ENCODE measurements at places on chromosomes 2 and 18.
A peak's percentile ranks its signal among the peaks of the same experiment; 100 is the strongest.

GRCh38 chr2:8578335-8579244 is 103.3 kb upstream of the ID2 start:
- no peak for DNase-seq

- DNase-seq, result no peak
Measured at GRCh38 chr2:128501700-128502099, 183.0 kb upstream of the HS6ST1 start.

DNA sequence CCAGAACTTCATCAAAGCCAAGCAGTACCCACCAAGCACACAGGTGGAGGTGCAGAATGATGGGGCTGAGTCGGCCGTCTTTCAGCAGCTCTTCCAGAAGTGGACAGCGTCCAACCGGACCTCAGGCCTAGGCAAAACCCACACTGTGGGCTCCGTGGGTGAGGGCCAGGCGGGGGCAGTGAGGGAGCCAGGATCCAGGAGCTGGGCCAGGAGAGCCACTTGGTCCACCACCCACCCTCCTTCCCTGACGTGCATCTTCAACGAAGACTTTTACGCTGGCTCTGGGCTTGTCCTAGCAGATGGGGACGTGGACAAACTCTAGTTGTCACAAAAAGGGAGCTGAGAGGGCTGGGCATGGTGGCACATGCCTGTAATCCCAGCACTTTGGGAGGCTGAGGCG is 11.8 kb downstream of the VIL1 start:
- DNase-seq, result no peak

- peak; percentile 48 for DNase-seq
Measured at GRCh38 chr2:68839260-68839833, 31.9 kb downstream of the BMP10 start.

GRCh38 chr18:31162419-31162793 is 250 bp downstream of the DSC1 start:
- DNase-seq, result peak; percentile 6

GRCh38 chr2:234670806-234671205 is 173.9 kb upstream of the ARL4C start:
- DNase-seq, result peak; percentile 44

GRCh38 chr2:232120911-232121310 is 159.4 kb downstream of the DIS3L2 start:
- no peak for DNase-seq

GRCh38 chr2:15805772-15806171 is 134.6 kb upstream of the MYCN start:
- no peak for DNase-seq

GRCh38 chr2:50535971-50536759 is 495.8 kb downstream of the NRXN1 start:
- DNase-seq, result peak; percentile 29

GRCh38 chr18:40546875-40547274 is 1408.2 kb upstream of the PIK3C3 start:
- no peak for DNase-seq

DNA sequence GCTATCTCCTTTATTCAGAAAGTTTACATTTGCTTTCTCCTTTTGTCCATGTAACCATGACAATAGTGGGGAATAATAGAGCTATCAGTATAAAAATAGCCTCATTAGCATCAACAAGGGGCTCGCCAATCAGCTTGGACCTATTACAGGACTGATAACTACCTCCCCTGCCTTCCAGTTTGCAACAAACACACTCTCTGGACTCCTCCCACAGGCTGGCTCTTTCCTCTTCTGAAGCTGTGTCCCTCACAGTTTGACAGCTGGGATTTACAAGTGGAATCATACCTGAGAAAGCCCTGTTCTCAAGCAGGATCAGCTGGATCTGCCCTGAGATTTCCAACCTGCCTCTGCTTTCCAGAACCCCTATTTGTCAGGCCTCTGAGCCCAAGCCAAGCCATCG is 162.5 kb downstream of the GRB14 start:
- peak; percentile 43 for DNase-seq

DNA sequence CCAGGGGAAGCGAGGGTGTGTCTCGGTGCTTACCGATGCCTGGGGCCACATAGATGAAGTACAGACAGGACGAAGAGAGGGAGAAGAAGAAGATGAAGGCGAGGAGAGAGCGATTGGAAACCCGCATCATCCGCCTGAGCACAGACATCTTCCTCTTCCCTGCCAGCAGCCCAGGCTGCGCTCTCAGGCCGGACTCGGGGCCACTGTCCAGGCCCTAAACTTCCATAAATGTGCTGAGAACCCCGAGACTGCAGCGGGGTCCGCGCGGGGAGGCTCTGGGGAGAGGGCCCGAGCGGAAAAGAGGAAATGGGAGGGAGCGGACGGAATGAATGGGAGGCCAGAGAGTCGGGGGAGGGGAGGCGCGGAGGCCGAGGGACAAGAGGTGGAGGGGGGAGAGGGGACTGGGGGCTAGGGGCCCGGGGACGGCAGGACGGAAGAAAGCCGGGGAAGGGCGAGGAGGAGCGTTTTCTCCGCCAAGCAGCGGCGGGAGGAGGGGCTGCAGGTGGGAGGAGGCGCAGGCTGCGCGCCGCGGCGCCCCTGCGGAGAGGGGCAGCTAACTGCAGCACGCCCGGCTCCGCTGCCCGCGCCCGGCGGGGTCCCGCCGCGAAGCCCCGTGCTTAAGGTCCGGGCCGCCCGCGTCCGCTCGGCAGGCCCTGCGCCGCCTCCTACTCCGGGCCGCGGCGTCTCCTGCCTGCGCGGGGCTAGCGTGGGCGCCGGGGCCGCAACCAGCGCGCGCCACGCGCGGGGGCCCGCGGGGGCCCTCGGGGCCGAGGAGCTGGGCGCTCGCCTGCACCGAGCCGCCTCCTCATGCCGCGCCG is at the start of gene B4GALT6:
B4GALT6 (minus strand) TSS at position 303 of the 818 bp plus-strand sequence; CDS start at position 148, 155 bp downstream.
- peak; percentile 85 for DNase-seq

DNA sequence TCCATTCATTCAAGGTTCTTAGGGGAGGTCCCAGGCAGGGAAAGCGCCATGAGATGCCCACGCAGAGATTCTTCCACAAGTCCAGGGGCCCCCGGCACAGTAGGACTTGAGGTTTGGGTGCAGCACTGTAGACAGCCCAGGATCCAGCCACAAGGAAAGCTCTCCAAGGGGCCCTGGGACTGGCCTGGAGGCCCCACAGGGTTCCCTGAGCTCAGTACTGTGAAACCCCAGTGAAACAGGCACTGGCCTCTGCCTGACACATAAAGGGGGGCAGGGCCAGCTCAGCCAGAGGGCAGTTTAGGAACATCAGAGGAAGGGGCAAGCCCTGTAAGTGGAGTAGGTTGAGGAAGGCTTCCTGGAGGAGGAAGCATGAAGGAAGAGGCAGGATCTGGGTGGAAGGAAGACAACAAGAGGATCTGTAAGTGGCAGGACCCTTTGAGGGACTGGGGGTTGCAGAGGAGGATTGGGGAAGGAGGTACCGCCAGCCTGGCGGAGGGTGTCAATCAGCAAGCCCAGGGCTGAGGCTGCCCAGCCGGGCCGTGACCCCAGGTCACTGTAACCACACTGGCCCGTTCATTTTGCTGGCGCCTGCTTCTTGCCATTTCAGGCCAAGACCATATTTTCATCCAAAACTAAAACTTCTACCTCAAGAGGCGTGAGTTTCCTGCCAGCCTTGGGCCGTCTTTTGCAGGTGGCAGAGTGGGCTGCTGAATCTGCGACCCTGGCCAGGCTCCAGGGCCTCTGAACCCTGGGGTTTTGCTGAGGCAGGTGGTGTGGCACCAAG is 175.2 kb downstream of the SMAD7 start:
- no peak for DNase-seq

GRCh38 chr2:229130522-229130921 is 140.6 kb downstream of the PID1 start:
- DNase-seq, result peak; percentile 19

- no peak for DNase-seq
Measured at GRCh38 chr2:119523383-119523951, 816 bp downstream of the SCTR start.

DNA sequence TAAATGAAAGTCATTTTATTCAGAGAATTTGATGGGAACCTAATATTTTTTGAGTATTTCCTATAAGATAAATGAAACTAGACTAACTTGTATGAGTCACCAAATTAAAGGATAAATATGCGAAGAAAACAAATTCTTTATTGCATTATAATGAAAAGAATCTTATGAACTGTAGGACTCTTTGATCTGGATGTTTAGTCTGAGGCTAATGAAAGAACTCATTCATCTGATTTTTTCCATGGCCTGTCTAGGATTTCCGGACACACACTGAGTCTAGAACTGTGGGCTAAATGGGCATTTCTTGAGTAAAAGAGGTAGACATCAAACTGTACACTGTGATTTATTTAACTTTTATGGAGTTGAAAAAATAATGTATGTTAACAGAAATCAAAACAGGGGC is 43.0 kb downstream of the ZNF519 start:
- no peak for DNase-seq

DNA sequence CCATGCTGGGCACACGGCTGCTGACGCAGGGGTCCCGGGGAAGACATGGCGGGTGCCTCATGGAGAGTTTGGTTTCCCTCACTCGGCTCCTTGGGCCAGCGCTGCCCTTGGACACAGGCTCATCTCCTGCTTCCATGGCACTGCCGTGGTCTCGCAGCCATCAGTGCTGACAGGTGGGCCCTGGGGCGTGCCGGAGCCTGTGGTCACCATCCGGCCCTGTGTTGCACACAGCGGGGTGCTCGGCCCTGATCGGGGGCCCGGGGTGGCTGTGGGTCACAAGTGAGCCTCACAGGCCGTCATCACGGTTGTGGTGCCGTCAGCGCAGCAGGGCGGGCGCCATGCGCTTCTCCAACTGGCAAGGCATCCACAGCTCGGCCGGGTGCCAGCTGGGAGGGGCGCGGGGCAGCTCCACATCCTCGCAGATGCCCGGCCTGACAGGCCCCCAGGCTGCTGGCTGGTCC is 582 bp downstream of the RTP5 start:
- DNase-seq, result no peak

GRCh38 chr18:58341916-58342315 is 287.0 kb downstream of the ALPK2 start:
- DNase-seq, result no peak

- DNase-seq, result peak; percentile 94
Measured at GRCh38 chr2:240232961-240233884, 92.8 kb upstream of the OTOS start.

DNA sequence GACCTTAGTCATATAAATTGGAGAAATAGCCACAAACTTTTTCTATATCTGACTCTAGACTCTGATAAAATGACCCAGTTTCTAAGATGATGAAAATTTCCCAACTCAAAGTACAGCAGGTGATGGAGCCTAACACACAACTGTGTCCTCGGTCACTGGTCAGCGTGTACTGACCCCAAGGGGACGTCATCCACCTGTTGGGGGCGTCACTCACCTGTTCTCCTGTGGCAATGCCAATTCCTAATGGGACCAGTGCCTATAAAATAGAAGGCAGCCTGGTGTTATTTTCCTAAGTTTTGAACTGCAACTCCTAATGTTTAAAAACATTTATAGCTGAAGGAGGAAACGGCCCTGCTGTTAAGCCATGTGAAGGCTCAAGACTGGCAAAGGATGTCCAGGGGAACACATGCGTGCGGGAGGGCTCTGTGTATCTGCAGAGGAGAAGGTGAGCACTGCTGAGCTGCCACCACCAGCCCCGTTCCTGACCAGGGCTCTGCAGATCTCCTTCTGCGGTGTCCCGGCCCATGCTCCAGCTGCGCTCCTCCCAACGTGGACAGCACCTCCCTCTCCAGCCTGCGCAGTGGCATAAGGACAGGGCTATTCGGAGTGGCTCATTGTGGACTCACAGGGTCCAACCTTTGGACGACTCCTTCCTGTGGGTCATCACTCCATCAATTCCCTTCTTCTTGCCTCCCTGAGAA is 21.2 kb downstream of the TYMS start:
- DNase-seq, result no peak

- no peak for DNase-seq
Measured at GRCh38 chr18:41829647-41830516, 125.2 kb upstream of the PIK3C3 start.

GRCh38 chr18:10526561-10526949 is 728 bp downstream of the NAPG start:
- no peak for DNase-seq

- peak; percentile 92 for DNase-seq
Measured at GRCh38 chr2:219285894-219286425, 6.8 kb downstream of the DNAJB2 start.

GRCh38 chr2:175889701-175890302 is 112.3 kb downstream of the LNPK start:
- DNase-seq, result no peak
